ENCODE measurements at places on chromosomes 12 and 14.

DNA sequence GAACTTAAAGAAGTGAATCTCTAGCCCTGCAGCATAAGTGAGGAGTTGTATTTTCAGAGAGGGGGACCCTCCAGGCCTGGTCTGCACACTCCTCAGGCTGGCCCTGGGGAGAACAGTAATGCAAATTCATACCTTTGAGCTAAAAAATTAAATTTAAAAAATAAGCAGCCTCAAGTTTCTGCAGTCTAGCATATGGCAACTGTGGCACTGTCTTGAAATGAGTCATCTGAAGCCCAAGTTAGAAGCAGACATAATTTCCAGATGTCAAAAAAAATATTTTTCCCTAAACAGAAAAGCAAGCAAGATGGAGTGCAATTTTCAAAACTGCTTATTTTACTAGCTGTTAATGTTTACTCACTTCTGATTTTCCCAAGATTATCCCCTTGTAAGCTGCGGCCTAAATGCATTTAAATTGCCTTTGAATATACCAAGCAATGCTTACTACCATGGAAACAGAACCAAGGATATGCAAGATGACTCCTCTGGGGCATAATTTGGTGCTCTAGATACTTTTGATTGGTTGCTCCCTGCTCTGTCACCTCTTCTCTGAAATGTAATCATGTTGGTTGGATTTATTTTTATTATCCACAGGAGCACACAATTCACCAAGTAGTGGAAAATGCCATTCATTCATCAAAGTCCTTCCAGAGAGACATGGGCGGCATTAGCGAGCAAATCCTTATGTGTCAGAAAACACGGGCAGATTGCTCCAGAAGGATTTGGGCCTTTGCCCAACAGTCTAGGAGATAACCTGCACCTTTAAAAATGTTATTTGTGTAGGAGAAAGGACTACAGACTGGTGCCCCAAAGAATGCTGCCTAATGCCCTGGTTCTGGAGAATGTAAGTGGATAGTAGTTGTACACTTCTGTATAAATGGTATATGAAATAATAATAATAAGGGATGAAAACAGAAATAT is 25.0 kb upstream of the DHRS7 start:
- DNase-seq, result no peak

DNA sequence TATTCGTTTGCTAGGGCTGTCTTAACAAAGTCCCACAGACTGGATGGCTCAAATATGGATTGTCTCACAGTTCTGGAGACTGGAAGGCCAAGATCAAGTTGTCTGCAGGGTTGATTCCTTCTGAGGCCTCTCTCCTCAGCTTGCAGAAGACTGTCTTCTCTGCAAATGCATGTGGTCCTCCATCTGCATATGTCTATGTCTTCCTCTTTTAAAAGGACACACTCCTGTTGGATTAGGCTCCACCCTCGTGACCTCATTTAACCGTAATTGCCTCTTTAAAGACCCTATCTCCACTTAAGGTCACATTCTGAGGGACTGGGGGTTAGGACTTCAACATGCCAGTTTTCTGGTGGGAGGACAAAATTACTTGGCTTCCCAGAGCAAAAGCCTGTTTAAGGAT is 123.3 kb downstream of the SLC38A6 start:
- no peak for DNase-seq

DNA sequence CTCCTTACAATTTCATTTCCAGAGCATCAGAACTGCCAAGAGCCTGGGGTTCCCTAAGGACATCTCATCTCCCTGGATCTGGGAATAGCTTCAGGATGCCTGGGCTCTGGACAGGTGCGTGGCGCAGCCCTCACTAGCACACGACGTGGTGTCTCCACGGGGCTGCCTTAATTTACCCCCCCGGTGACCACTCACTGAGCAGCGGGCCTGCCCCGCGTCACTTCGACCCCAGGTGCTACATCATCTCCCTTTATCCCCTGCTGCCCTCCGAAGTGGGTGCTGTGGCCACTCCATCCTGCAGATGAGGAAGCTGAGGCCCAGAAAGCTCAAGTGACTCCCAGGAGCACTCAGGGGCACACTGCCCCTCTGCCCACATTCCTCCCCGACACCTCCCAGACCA is 177.8 kb upstream of the SFSWAP start:
- no peak for DNase-seq

DNA sequence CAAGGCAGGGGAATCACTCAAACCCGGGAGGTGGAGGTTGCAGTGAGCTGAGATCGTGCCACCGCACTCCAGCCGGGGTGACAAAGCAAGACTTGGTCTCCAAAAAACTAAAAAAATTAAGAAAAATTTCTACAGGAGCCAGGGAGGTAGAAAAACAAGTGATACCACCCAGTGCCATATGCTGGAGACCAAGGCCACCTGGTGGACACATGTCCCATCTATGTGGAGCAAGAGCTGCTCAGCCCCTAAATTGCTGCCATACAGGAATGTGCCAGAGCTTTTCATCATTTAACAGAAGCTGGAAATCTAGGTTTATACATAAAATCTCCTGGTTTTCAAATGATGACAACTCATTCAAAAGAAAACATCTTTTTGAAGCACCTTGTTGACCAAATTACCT is 61.4 kb upstream of the ELK3 start:
- peak; percentile 65 for DNase-seq

DNA sequence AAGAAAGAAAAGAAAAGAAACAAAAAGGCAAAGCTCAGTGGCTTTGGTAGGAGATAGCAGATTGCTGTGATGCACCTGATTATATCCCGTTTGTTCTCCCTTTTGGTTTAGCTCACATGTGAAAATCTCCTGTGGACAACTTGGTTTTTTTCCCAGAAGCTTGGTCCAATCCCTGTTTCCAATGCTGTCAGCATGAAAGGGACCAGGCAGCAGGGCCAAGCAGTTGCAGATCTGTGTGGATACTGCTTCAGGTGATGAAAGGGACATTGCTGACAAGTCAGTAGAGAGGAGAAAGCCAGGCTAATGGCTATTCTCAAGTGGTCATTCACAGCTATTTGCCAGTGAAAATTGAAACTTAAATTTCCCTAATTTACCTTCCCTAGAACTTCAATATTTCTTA is 18.8 kb upstream of the SLCO1A2 start:
- peak; percentile 39 for DNase-seq

DNA sequence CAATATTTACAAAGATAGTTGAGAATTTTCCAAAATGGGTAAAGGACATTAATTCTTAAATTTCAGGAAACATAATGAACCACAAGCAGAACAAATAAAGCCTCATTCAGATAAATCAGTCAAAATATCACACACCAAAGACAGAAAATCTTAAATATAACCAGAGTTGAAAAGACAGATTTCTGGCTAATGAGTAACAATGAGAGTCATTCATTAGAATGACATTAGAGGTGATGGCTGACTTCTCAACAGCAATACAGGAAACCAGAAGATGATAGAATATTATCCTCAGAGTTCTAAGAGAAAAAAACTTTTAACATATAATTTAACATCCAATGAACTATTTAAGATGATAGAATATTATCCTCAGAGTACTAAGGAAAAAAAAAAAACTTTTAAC is 124.2 kb downstream of the DENND5B start:
- no peak for DNase-seq

DNA sequence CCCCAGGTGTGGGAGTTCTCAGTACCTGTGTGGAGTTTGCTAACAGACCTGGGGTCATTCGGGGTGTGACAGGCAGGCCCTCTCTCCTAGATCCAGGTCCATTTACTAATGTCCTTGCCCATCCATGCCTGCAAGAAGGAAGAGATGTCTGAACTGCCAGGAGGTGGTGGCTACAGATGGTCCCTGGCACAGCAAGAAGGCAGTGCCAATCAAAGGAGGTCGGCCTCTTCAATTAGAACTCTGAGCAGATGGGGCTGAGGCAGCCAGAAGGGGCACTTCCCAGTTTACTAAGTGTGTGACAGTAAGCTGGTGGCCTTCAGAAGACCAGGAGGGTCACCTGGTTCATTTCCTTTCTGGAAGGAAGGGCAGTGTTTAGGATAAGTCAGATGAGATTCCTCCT is 202.5 kb downstream of the CACNA1C start:
- DNase-seq, result no peak

DNA sequence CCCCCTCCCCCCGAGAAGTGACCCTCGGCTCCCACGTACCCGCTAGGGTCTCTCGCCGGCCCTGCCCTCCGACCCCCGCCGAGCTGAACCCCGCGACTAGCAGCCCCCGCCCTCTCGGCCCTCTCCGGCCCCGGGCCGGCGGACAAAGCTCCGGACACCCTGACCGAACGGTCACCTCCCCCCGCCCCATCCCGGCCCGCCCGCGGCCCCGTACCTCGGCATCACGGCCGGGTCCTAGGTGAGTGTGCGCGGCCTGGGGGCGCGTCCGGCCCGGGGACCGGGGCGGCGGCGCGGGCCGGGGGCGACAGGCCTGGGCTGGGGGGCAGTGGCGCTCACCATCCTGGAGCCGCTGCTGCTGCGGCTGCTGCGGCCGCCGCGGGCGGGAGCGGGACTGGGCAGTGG is at the start of gene FIGNL2:
FIGNL2 (minus strand) TSS at position 393 of the 402 bp plus-strand sequence. CDS start 26,305 bp downstream, outside the sequence.
- DNase-seq, result no peak

DNA sequence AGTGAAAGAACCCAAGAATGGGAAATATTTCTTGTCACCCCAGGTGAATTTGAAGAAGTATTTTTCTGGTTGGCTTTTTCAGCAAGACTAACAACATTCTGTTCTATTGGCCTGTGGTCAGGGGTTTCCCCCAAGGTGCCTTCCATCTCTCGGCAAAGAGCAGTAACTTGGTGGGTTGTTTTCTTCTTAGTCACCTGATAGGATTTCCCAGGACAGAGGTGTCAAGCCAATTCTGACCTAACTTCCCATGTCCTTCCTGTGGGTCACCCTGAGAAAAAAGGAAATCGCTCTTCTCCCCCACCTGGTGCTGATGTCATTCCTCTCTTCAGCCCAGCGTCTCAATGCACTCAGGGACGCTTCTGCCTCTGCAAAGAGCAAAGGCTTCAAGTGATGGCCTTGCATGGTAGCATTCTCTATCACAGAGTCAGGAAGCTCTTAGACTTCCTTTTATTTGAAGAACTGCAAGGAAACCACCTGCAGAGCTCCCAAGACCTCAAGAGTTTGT is 16.1 kb upstream of the IFNG start:
- no peak for DNase-seq

GRCh38 chr12:49556391-49557186 is 11.4 kb downstream of the MCRS1 start:
- no peak for DNase-seq

GRCh38 chr12:18546399-18546798 is 191.4 kb downstream of the PLCZ1 start:
- no peak for DNase-seq

- DNase-seq, result no peak
Measured at GRCh38 chr12:113880988-113881962, 84.8 kb downstream of the RBM19 start.

GRCh38 chr14:93731753-93732152 is 56.5 kb downstream of the PRIMA1 start:
- no peak for DNase-seq

DNA sequence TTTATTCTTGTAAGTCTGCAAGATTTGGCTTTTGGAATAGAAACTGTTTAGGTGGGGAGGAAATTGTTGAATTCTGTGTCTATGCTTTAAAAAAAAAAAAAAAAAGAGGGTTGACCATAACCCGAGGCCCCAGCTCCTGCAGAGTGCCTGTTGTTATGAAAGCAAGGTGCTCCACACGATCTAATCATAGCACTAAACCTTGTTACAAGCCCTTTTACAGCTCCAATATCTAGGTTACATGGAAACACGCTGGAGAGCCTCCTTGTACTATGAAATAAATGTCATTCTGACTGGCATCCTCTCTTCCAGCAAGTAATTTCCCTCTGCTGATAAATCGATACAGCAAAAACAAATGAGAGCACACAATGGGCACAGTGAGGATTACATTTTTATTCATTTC is 303.1 kb upstream of the SOX5 start:
- DNase-seq, result no peak

DNA sequence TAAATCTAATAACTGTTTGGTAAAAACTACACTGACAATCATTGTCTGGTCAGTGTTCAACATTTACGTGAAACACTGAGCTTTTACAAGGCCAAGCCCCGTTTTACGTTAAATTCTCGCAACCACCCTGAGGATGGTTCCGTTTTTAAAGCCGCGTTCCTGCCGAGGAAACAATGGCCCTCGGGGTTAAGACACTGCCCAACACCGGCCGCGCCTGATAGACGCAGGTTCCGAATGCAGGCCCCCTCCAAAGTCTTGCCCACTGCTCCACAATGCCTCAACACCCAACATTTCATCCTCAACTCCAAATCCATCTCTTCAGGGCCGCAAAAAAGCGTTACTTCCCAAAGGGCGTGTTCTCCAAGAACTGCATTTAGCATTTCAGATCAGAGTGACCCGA is 953 bp upstream of the SNRPF start:
- DNase-seq, result peak; percentile 36

DNA sequence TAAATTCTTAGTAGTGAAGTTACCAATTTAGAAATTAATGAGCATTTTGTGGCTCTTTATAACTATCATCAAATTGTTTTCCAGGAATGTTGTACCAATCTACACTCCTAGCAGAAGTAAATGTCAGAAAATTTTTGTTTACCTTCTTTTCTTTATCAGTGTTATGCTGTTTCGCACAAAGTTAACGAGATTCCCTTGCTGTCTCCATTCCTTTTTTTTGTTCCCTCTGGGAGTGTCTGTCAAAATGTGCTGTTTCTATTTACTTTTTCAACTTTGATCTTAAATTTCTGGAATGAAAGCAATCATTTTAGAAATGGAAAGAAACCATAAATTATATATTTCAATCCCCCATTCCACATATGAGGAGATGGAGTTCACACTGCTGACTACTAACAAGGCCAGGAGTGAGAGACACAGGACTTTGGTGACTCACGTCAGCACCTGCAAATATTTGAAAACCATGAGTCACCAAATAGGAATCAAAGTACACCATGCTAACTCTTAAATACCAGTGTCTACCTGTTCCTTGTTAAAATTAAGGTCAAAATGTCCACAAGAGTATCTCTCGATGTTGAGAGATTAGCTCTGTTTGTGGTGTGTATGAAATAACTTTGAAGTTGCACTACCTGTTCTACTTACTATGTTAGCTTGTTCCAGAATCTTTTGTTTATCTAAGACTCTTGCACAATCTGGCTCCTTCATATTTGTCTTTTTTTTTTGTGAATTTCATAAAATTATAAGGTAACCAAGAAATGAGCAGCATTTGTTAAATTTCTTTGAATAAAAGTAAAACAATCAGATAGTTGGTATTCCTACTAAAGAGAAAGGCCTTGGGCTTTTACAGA is 106.0 kb downstream of the RMST start:
- DNase-seq, result no peak

GRCh38 chr14:55373784-55374705 is 37.6 kb downstream of the ATG14 start:
- DNase-seq, result no peak

DNA sequence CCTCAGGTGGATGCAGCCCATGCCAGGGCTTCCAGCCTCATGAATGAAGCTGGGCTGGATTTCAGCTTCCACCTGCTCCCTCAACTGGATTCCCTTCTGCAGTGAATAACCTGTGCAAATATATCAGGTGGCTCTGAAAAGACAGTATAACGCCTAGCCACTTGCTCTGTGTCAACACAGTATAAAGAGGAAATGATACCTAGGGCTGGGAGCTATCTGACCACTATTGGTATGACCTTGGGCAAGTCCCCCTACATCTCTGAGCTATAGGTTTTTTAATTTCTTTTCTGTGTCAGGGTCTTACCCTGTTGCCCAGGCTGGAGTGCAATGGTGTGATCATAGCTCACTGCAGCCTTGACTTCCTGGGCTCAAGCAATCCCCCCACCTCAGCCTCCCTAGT is 19.8 kb downstream of the ISM2 start:
- DNase-seq, result no peak
